CD4-positive, alpha-beta T cell treated with Interleukin-12 subunit alpha and Interleukin-12 subunit beta, for 1 hour (primary cell): ENCODE measurements at places on chromosomes 7 and 10.

DNA sequence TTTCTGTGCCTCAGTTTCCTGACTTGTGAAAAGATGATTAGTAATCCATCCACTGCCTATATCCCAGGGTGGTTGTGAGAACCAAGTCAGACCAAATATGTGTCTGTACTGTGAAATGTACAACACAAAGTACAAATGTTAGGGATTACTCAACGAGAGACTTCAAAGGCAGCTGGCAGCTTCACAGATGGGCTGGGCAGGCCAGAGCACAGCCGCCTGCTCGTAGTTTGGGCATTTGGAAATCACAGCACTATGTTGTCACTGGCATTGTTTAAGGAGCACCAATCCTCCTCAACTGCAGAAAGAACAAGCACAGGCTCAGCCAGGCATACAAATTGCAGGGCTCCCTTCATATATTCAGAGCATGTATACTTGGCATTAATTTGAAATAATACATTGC, 64.5 kb upstream of the C10orf90 start:
- DNase-seq: no peak

GRCh38 chr10:133358925-133359310, 1.1 kb upstream of the FUOM start:
- no peak for DNase-seq

DNA sequence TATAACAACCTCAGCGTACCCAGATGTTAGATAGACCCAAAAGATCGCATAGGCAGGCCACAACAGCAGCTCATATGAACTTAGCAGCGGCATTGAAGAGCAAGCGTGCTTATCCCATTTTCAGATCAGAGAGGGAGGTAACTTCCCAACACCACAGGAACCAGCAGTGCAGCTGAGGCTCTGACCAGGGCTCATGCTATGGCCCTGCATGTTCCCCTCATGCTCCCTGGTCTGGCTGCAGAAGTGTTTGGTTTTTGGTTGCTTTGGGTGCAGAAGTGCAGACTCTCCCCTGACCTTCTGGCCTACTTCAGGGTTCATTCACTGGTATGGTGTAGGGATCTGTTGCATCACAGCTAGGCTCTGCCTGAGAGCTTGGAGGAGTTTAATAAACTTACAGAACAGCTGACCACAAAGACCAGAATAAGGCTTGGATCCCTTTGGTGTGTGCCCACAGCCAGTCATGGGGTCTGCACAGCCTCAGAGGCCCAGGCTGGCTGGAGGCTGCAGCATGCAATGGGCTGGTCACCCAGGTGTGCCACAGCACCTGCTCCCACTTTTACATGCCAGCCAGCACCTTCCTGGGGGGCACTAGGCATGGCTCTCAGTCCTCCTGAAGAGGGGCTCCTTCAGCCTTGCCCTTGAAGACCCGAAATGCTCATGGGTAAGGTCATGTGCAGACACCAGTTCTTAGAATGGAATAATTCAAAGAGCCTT, 9.1 kb upstream of the CXCL12 start:
- DNase-seq: no peak

GRCh38 chr10:16904049-16904448, 86.8 kb upstream of the RSU1 start:
- DNase-seq: no peak

DNA sequence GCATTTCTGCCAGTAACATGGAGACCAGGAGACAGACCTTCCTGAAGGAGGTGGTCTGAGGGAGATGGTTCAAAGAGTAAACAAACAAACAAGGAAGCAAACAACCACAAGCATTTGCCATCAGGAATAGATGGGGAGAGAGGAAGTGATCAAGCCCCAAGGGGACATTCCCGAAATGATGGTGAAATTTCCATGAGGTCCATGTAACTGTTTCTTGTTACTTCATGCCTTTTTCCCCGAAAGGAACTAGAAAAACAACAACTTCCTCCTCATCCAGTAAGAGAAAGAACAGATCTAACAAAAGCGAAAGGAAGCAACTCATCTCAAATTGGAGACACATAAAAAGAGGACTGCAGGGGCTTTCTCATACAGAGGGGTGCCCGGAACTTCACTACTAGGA, 152.5 kb upstream of the ZNF32 start:
- DNase-seq: no peak
